ENCODE measurements at places on chromosomes 11 and 22.

DNA sequence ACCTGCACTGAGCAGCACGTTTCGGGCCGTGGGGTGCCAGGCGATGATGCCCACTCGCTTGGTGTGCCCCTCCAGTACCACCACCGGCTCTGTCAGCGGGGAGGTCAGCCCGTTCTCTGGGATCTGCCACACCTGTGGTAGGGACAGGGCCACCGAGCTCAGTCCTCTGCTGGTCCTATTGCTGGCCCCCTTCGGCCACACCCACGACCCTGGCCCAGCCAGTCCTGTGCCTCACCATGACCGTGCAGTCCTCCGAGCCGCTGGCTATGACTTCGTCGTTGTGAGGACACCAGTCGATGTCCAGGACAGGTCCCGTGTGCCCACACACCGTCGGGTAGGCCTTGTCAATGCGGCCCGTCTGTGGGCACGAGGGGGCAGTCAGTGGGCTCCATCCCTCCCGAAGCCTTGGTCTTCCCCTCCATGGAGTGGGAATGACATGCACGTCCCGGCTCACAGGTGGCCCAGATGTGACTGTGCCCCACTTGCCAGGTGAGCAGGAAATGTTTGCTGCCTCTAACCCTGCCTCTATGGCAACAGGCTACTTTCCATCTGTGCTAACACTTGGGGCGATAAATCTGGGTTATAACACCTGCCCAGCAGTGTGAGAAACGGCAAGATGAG, 1.4 kb downstream of the CORO1B start:
- no peak for DNase-seq

- DNase-seq = no peak
Measured at GRCh38 chr22:48495751-48496080, 1332.0 kb downstream of the BRD1 start.

DNA sequence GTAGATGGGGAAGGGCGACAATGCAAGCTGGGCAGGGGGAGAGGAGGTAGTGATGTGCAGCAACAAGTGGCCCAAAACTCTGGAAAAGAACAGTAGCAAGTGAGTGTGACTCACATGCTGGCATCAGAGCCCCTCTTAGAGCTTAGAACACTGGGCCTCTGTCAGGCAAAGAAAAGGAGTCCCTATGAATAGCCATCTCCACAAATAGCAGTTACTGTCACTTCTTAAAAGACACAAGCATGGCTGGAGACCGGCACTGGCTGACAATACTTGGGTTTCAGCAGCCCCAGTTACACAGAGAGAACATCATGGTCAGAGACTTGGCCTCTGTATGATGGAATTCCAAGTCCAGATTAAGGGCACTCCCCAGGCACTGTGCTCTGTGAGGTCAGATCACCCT, 58.2 kb downstream of the PRCP start:
- peak; percentile 87 for DNase-seq

GRCh38 chr11:1478544-1478943, 8.0 kb downstream of the MOB2 start:
- no peak for DNase-seq

- DNase-seq = no peak
Measured at GRCh38 chr11:31711137-31711536, 100.0 kb downstream of the PAX6 start.

GRCh38 chr11:55106391-55106790, 155.6 kb upstream of the TRIM48 start:
- DNase-seq = no peak

- DNase-seq = no peak
Measured at GRCh38 chr22:31602259-31602952, 59.6 kb downstream of the PISD start.
